ENCODE measurements at places on chromosomes 12 and 14.

- DNase-seq: no peak
These were observed 1.8 kb downstream of the ARID2 start for GRCh38 chr12:45731190-45731775.

DNA sequence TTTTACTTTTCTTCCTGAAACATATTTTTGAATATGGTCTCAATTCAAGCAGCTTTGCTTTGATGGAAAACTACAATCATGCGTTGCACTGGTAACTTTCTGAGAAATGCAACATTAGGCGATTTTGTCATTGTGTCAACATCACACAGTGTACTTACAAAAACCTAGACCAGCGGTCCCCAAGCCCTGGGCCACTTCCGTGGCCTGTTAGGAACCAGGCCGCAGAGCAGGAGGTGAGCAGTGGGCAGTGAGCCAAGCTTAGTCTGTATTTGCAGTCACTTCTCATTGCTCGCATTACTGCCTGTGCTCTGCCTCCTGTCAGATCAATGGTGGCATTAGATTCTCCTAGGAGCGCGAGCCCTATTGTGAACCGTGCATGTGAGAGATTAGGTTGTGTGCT, 163.7 kb upstream of the NOVA1 start:
- DNase-seq: no peak

GRCh38 chr12:106757623-106758348, 16.7 kb upstream of the RIC8B start:
- no peak for DNase-seq

DNA sequence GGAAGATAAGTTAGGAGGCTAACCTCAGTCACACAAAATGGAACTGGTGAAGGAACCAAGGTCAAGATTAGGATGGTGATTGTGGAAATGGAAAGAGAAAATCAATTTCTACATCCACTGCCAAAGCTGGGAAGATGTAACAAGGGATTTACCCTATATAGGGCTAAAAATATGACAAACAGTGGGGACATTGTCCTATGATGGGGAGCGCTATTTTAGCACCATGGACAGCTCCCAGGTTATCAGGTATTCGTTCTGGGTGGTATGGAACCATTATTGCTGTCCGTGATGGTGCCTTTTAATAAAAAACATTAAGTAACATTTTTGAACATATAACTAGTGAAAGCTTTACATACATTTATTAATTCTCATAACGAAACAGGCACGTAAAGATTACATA, 124.0 kb downstream of the NDUFA12 start:
- DNase-seq: no peak

GRCh38 chr12:109253913-109254544, 55.1 kb downstream of the FOXN4 start:
- no peak for DNase-seq

DNA sequence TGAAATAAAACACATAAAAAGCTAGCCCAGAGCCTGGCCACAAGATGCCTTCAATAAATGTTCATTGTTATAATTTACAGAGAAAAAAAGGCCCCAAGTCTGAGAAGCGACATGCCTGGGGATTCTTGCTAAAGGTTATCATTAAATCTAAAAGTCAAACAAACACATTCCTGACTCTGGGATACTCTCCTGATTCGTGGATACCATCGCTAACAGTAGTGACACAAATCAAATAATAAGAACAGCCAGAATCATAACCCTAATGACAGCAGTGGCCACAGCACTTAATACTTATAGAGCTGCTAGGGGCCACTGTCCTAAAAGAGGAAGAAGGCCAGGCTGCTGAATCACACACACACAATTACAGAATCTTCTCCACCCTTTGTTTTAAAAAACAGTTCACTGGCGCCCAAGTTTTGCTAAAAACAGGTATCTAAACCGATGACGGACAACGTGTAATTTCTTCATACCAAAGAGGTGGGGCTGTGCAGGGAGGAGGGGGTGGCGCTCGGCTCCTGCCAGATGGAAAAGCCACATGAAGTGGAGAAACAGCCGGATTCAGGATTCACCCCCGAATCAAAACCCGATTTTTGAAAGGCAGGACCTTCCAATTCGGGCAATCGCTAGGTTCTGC, 1.2 kb downstream of the CLIP1 start:
- DNase-seq: no peak

GRCh38 chr12:5377997-5378592, 53.8 kb upstream of the NTF3 start:
- DNase-seq: peak; percentile 72

DNA sequence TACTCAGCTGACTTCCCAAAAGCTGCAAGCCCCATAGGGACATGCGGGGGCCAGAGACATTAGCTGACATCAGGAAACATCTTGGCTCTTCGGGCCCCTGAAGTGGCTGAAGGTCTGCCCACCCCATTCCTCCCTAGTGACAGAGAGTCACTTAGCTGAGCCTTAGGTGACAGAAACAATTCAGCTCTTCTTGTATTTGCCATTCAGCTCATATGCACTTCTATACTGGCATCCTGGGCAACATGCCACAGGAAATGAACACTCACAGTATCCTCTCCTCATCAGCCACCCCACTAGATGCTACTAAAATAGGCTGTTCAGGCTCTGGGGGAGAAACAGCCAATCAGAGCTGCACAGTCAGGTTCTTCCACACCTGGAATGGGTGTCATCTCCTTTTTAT, 3.4 kb downstream of the DCTN2 start:
- no peak for DNase-seq

DNA sequence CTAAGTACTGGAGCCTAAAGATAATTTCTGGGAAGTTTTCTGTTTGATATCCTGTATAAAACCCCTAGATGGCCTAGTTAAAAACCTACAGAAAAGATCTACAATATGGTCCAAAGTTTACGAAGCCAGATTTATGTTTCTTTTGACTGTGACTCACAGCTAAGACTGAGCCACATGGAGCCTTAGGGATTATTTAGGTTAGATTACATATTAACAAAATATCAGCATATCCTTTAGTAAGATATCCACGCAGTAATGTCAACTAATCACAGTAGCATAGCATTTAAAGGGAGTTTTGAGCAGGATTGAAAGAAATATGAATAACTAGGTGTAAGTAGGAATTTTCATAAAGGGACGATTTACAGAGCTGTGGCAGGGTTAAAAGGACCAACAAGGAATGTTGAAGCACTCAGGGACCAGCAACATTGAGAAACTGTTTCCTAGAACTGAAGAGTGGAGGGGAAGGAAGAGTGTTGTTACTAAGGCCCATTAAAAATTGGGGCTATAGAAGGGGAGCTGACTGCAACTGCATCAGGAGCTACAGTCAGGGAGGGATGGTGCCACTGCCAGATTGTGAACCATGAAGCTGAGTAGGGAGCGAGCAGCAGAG, 155.5 kb downstream of the DACT1 start:
- DNase-seq: no peak

DNA sequence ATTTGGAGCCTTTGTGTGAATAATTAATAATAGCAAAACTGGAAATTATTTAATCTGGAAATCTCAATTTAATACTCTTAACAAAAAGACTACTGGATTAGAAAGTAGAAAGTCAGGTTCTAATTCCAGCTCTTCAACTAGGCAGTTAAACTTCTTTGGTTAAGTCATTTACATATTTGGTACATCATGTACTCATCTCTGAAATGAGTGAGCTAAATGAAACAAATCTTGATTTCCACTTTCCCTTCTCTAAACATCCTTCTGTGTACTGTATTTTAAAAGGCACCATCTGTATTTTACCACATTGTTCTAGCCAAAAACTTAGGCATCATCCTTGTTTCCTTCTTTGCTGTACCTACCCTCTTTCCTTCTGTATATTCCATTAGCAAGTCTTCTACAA, 26.9 kb downstream of the CRADD start:
- DNase-seq: no peak

DNA sequence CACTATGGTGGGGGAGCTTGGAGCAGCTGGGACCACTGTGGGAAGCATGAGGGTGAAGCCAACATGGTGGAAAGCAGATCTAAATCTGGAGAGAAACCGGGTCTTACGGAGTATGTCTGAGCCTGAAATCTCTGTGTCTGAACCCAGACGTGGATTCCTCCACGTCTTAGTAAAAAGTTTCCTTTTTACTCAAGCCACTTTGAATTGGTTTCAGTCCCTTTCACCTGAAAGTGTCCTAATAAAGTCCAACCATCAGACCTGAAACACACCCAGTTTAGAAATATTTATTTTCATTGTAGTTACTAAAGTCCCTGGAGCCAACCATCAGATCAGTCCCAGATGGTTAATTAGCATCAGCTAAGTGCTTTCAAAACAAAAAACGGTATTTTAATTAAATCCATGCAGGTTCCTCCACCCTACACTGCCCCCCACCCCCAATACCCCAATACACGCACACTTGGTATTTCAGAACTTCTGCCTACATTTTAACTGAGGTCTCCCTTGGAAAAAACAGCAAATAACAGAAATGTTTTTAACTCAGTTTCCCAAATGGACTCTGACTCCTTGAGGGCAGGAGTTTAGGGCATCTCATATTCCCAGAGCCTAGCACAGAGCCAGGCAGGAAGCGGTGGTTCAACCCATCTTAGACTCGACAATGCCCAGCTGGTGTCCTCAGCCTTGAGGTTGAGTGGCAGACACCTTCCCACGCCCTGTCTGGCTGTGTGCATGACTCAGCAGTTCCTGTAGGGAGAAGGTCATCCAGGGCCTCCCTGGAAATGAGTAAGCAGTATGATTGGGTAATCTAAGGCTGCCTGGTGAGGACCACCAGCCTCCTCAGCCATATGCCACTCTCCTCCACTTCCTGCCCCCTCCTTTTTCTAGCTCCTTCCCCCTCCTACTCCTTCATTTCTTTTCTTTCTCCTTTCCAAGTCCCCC, 175.8 kb downstream of the TTC8 start:
- DNase-seq: no peak

DNA sequence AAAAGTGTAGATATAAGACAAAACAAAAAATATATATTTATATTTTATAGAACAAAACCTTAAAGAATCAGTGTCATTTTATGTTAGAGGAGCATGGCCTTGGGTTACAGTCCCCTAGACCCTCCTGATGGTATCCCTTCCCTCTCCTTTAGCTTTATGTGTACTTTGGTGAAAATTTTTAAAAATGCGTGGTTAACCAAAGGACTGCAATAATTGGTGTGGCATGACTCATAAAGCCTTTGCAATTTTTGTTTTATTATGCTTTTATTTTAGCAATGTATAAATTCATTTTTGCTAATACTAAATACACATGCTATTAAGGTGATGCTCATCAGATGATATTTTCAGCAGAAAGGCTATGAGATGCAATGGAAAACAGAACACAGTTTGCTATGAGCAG, 264.4 kb downstream of the SYT1 start:
- DNase-seq: no peak

- DNase-seq: no peak
These were observed 745 bp downstream of the CDCA4 start for GRCh38 chr14:105019861-105020814.

All from NCI-H187 treated with DMSO at 0.1 percent for 48 hours (cell line).